ENCODE measurements at places on chromosomes 12 and 14.
A peak's percentile ranks its signal among the peaks of the same experiment; 100 is the strongest.

DNA sequence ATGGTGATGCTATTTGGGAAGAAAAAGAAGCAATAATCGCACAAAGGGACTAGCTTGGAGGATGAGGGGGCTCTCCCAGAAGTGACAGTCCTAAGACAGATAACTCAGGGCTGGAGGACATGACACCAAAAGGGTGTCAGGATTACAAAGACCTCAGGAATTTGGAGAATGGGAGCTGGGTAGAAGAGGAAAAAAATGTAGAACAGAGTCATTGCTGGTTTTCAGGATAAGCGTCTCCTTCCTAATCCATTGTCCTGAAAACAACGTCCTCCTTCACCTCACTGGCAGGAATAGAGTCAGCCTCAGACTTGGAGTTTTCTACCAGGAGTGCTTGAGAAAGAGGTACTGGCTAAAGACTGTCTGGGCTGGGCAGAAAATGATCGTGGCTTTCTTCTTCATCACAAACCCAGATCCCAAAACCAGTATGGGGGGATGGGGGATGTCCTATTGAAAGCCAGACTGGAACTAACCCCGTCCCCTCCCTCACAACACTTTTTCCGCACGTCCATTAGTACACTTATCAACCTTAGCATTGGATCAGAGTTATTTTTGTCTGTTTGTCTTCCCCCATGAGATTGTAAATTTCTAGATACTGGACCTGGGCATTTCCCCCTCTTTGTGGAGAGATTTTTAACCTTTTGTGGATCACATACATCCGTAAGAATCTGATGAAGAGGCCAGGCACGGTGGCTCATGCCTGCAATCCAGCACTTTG is 14.3 kb downstream of the B4GALNT3 start:
- no peak for DNase-seq

DNA sequence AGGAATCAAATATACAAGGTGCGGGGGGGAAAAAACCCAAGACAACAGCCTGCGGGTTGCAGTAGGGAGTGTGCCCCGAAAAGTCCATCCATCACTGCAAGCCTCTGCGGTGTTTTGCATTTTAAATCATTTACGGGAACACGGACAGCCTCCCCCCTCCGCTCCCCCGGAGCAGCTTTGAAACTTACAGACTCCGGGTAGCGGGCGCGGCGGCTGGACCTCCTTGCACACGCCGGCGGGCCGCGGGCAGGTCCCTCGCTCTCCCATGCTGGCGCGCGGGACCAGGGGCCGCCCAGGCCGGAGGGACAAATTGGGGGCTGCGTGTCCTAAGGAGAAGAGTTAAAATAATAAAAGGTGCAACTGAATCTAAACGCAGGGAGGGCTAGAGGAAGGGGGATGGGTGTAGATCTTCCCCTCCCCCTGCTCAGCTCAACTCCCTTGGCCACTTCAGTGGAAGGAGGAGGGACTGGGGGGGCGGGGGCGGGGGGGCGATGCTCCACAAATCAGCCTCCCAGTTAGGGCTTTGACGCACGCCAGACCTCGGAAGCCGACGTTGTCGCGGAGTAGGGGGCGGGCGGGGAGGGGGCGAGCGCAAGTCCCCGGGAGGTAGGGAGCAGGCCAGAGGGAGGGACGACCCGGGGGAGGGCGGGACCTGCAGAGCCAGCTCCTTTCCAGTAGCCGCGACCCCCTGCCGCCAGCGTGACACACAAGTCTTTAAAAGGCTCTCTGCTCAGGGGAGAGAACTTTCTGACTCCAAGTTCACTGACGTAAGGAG is at the start of gene KCNJ8:
Gene KCNJ8 (minus strand): TSS at position 349 of the 775 bp plus-strand sequence. CDS start 1,090 bp downstream, outside the sequence.
- peak; percentile 64 for DNase-seq

DNA sequence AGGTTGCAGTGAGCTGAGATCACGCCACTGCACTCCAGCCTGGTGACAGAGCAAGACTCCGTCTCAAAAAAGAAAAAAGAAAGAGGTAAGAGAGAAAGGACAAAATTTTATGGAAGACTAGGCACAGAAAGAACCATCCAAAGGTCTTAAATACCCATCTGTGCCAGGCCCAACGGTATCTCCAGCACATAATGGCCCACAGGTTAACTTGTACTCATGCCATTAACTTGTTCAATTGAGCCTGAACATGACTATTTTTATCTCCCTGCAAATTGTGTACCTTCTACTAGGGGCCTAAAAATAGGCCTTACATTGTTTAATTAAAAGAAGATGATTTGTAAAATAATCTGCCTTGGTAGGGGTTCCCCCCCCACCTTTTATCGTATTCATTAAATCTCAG is 80.2 kb downstream of the RIC8B start:
- no peak for DNase-seq

DNA sequence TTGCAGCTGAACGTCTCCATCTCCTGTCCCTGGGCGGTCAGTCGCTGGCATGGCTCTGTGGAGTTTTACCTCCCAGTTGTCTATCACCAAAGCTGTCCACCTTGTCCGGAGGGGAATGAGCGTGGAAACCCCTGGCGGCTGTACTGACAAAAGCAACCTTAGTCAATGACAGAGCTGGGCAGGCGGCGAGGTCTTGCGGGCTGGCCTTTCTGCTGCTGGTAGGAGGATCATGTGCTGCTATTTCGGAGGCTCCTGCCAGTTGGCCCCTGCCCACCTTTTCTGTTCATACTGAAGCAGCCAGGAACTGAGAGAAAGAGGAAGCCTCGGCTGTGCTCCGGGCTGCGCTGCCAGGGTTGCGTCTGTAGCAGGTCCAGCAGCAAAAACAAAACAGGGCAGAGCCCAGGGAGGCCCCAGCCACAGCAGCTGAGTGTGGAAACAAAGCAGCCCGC is 57.7 kb downstream of the HMGA2 start:
- peak; percentile 86 for DNase-seq

Measured in astrocyte of the spinal cord (primary cell).